ENCODE measurements at places on chromosomes 11 and 22.
A peak's percentile ranks its signal among the peaks of the same experiment; 100 is the strongest.

GRCh38 chr22:37213218-37213855 lies 1.1 kb upstream of the SSTR3 start:
- DNase-seq = no peak

- DNase-seq = peak; percentile 64
Measured at GRCh38 chr11:44634401-44635281, 69.2 kb downstream of the CD82 start.

DNA sequence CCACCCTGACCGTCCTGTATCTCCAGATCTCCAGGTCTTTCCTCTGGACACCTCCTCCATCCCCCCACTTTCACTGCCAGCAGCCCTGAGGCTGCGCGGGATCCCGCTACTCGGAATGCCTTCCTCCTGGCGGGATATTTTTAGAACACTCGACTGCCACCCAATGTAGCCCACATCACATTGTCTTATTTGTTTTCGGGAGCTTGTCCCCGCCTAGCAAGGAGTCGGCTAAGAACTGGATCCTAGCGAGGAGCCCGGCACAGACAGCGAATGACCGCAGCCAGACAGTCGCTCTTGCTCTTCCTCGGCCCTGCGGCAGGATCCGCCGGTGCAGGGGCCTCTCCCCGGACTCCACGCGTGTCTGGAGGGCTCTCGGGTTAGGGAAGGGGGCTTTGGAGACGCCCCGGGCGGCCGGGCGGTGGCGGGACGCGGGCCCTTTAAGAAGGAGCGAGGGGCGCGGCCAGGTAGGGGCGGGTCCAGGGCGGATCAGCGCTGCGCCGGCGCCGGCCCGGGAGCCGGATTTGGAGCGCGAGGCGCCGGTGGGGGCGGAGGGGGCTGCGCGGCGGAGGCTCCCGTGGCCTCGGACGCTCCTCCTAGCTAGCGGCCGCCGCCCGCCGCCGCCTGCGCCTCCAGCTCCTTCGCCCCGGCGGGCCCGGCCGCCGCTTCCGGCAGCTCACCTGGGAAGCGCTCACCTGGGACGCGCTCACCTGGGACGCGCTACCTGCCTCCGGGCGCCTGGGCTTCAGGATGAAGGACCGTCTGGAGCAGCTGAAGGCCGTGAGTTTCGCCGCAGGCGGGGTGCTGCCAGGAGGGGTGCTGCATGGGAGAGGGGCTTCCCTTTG lies at the start of gene STX3:
Gene STX3, plus strand, starts transcription at position 518 of the 842 bp plus-strand sequence. Its CDS starts 230 bp downstream, at position 748.
- peak; percentile 33 for DNase-seq

DNA sequence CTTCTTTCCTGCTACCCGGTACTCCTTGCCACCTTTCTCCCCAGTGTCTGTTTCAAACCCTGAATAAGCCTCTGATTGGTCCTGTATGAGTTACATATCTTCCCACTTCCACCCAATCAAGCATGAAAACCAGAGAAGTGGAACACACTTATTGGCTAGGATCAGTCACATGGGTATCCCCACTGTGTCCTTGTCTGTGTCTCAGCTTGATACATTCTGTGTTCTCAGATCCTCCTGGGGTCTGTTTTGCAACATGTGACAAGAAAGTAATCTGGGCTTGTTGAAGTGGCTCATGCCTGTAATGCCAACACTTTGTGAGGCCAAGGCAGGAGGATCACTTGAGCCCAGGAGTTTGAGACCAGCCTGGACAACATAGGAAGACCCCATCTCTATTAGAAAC lies 23.9 kb downstream of the MCHR1 start:
- no peak for DNase-seq

- DNase-seq = no peak
Measured at GRCh38 chr11:124807660-124808270, 7.6 kb upstream of the MSANTD2 start.

- no peak for DNase-seq
Measured at GRCh38 chr11:1078191-1078601, 3.5 kb downstream of the MUC2 start.

GRCh38 chr11:119728211-119728626 lies 781 bp downstream of the NECTIN1 start:
- DNase-seq = no peak

- DNase-seq = no peak
Measured at GRCh38 chr11:36591433-36591832, 2.9 kb upstream of the IFTAP start.

DNA sequence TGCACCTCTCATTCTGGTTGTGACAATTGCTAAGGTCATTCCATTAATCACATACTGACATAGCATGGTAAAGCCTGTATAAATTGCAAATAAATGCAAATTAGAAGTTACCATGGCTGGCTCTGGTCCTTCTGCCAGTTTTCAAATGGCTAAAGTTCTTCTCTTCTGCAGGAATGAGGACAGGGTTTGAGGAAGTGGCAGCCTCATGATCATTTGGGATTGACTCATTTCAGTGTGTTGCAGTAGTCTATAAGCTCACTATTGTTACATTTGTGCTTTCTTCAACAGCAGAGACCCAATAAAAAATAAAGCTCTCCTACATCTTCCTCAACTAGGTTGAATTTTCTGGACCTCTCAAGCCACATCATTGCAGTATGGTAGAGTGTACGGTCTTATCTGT lies 60.3 kb downstream of the NECTIN1 start:
- no peak for DNase-seq

DNA sequence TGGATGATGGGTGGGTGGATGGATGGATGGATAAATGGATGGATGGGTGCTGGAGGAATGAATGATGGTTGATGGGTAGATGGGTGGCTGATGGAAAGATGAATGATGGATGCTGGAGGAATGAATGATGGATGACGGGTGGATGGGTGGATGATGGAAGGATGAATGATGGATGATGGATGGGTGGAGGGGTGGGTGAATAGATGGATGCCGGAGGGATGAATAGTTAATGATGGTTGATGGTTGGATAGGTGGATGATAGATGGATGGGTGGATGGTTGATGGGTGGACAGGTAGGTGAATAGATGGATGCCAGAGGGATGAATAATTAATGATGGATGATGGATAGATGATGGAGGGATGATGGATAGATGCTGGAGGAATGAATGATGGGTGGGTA lies 41.4 kb downstream of the ANO1 start:
- no peak for DNase-seq

DNA sequence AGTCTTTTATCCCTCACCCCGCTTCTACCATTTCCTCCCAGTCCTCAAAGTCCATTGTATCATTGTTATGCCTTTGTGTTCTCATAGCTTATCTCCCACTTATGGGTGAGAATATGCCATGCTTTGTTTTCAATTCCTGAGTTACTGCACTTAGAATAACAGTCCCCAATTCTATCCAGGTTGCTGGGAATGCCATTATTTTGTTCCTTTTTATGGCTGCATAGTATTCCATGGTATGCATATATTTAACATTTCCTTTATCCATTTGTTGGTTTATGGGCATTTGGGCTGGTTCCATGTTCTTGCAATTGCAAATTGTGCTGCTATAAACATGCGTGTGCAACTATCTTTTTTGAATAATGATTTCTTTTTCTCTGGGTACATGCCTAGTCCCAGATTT lies 114.9 kb downstream of the VPREB1 start:
- no peak for DNase-seq

GRCh38 chr11:8070417-8071115 lies 10.4 kb upstream of the TUB start:
- DNase-seq = peak; percentile 33

GRCh38 chr11:3838504-3838903 lies 2.3 kb downstream of the RHOG start:
- no peak for DNase-seq

GRCh38 chr22:28923826-28924732 lies 40.7 kb downstream of the ZNRF3 start:
- no peak for DNase-seq

GRCh38 chr11:83723999-83724398 lies 437.8 kb upstream of the CCDC90B start:
- DNase-seq = peak; percentile 77

GRCh38 chr11:45007011-45007410 lies 56.3 kb upstream of the TP53I11 start:
- DNase-seq = no peak

DNA sequence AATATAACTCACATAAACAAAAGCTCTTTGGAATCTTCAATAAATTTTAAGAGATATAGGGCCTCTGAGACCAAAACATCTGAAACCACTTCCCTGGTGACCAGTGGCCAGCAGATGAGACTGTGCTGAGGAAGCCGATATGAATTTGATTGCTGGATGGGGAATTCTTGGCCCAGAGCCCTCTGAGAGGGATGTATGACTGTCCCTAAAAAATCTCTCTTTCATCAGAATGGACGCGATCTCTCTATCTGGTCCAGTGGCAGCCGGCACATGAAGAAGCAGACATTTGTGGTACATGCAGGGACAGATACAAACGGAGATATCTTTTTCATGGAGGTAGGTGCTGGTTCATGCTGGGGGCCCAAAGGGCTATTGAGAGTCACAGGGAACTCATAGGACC lies 37.5 kb downstream of the MYBPC3 start:
- no peak for DNase-seq

GRCh38 chr22:25548866-25549464 lies 15.5 kb upstream of the GRK3 start:
- no peak for DNase-seq

DNA sequence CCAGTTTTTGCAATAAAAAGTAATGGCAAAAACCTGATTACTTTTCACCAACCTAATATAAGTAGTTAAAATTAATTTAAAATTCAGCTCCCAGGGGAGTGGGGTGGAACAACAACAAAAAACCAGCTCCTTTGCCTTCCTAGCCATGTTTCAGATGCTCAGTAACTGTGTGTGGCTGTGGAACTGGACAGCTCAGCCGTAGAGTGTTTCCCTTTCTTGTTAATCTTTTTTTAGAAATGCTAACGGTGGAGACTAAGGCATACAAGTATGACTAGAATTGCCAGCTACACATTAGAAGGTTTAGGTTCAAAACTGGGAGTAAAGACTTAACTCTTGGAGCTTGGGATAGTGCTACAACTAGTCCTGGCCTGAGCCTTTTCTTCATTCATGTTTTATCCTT lies 45.0 kb downstream of the PPP6R3 start:
- DNase-seq = no peak

GRCh38 chr11:118216621-118217481 lies 8.0 kb downstream of the JAML start:
- DNase-seq = no peak

DNA sequence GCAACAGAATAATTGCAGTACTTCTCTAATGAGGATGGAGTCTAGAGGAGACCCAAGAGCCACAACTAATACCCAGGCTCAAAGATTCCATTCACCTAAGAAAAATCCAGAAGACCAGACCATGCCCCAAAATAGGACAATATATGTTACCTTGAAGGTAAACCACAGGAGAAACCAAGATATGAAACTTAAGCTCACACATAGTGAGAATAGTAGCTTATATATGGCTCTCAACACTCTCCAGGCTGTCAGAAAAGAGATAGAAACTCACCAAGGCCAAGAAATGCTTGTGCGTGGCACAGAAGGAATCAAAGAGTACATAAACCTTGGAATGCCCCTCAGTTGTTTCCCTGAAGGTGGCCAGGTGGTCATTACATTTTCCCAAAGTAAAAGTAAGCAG lies 9.1 kb downstream of the FAM111A start:
- DNase-seq = no peak

DNA sequence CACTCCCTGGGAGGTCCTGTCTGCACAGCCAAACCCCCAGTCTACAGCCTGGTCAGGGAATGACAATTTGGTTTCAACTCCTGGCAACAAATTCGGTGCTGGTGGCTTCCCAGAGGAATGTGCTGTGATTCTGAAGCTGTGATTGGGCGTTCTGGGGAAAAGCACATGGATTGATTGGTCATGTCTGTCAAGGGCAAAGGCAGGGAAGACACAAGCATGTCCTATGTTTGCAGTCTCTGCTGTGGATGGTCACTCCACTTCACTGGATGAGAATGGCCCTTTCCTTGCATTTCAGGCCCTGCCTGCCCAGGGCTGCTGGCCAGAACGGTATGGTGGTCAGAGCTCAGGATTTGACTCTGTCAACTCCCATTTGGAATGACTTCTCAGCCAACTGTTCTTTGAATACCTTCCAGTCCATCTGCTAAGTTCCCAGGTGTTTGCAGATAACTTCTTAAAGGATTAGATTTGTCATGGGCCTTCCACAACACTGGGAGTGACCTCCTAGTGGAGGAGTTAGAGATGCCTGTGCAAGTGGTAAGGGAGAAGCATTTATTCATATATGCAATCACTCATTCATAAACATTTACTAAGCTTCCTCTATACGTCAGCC lies 42.7 kb downstream of the SGSM1 start:
- DNase-seq = no peak

GRCh38 chr11:33452836-33453624 lies 195.8 kb downstream of the HIPK3 start:
- DNase-seq = peak; percentile 43

GRCh38 chr11:130580372-130580771 lies 131.9 kb downstream of the ADAMTS15 start:
- DNase-seq = no peak

GRCh38 chr11:118623269-118623655 lies 15.8 kb downstream of the PHLDB1 start:
- DNase-seq = no peak

DNA sequence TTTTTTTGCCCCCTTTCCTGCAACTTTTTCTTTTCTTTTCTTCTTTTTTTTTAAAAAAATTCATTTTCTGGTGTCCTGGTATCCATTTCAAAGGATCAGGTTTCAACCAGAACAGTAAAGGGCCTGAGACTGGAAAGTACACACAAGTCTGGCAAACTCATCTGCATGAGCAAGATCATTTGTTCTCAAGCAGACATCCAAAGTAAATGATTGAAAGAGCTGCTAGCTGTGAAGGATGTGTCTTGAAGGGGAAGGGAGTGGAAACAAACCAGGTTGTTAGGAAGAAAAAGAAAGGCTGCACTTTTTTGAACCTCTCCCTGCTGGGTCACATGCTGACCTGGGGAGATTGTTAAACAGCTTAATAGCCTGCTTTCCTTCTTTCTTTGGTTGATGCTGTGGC lies 5.3 kb downstream of the YAP1 start:
- DNase-seq = peak; percentile 72

Data from fibroblast of the conjunctiva (primary cell).